ENCODE measurements at places on chromosomes 7 and 10.

DNA sequence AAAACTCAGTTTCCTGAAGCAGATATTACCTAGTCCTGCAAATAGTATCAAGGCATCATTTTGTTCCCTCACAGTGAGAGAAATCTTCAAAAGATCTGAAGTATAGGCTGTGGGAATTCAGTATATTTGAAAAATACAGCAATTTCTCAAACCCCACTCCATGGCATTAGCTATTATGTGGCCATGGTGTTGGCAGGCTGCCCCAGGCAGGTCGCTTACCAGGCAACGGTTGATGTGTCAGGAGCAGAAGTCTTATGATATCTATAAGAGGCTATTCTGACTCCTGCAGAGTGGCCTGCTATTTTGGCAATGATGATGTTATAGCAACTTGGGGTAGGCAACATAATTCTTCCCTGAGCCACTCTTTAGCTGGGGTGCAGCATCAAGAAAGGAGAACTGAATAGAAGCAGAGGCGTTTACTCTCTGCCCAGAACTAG is 187.9 kb downstream of the PLXDC2 start:
- no peak for DNase-seq

DNA sequence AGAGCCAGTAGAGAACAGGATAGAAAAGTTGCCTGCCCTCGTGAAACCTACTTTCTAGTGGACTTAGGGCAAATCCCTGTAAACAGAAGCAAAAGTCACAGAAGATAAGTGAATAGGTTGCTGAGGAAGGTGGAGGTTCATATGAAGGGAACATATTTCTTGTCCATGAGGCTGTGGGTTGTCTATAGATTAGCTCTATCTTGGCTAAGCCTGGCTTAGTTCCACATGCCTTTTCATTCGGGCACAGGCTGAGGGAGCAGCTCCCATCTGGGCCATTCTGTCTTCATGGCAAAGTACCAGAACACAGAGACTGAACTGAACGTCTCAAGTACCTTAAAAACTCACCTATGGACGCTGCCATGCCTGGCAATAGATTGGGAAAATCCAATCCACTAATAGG is 45.3 kb downstream of the BZW2 start:
- no peak for DNase-seq

- DNase-seq, result no peak
Observed at GRCh38 chr7:18347170-18347569, 148.4 kb upstream of the HDAC9 start.

GRCh38 chr10:132036887-132037675 is 28.7 kb upstream of the JAKMIP3 start:
- DNase-seq, result no peak

GRCh38 chr10:24449321-24449740 is 240.4 kb downstream of the KIAA1217 start:
- DNase-seq, result no peak

DNA sequence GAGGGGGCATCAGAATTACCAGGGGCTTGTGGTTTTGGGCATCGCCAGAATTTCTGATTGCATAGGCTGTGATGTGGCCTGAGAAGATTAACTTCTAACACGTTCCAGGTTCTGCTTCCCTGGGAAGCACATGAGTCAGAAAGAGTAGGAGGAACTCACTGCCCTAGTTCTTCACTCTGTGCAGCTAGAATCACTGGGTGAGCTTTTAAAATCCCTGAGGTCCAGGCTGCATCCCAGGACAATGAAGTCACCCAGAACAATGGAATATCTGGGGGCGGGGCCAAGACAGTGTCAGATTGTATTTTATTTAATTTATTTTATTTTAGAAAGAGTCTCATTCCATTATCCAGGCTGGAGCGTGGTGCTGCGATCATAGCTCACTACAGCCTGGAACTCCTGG is 636.5 kb downstream of the CALN1 start:
- no peak for DNase-seq

DNA sequence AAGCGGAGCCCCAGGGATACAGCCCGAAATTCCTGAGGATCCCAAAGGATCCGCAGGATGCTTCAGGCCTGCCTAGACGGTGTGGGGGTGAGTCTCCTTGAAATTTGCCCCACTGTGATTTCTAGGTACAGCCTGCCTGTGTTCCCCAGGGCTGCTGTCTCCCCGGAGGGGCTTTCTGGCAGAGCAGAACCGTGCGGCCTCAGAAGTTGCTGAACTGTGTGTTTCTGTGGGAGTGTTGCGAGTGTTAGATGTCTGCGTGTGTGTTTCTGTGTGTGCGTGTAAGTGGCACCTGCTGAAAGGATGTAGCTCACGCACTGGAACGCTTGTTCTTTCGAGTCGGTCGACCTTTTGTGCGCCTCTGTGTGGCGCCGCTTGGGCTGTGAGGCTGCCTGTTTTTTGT is 27.8 kb upstream of the ZNF273 start:
- no peak for DNase-seq

GRCh38 chr10:2094171-2094570 is 356.8 kb upstream of the ADARB2 start:
- no peak for DNase-seq

DNA sequence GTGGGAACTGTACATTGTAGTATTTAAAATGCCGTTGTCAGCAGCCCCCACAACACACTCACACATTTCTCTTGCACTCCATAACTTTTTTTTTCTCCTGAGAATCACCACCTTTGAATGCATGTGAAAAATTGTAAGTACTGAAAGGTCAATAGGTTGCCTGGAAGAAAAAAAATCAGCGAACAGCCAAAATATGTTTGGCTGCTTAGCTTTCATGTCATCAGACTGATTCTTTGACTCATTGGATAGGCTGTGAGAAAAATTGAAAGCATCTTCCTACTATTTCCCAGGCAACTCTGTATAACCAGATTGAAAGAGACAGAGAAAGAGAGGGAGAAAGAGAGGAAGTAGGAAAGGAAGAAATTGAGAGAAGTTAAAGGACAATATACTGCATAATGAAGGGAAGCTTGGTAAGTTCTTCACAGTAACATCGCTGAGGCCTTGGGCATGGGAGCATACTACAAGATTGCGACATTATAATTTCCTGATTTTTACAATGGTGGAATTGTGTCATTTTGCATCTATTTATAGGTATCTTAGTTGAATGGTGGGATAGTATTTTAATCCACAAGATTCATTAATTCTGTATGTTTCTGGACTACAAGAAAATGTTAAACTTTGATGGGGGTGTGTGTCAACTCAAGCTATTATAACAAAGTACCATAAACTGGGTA is 249.3 kb upstream of the KCND2 start:
- DNase-seq, result no peak

DNA sequence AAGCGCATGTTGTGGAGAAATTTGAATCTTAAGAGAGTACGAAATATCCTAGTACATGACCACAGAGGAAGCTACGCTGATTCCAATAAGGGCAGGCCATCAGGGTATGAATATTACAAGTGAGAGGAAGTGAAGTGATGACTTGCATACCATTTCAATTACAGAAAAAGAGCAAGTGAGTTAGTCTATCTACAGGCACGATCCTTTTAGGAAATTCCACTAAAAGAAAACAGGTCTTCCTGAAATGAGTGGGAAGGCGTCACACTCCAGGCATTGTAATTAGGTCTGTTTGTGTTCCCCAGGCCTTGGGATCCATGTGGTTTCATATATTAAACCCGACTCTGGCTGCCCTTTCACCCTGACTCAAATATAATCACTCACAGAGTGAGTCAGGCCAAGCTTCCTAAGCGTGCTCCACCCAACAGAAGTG is 152.5 kb downstream of the SEMA3A start:
- DNase-seq, result no peak

DNA sequence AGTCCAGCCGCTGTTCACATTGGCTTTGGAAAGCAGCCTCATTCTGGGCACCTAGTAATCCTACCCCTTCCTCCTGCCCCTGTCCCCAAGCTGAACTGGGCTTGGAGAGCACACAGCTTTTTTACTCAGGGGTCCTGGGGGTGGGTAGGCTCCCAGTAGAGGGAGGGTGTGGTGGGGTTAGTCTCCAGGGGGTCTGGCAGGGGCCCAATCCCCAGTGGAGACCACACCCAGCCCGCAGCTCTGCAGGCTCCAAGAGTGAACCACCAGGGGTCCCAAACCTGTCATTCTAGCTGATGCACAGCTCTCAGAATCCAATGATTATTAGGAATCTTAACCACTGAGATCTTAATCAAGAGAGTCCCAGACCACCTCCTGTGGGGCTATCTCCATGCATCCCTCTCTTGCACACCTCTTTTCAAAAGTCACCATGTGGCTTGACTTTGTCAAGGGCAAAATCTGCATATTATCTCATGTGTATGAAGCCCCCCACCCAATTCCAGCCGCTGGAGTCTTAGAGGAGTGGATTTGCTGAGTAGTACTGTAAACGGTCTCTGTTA is 2.7 kb downstream of the HOXA11 start:
- DNase-seq, result no peak

DNA sequence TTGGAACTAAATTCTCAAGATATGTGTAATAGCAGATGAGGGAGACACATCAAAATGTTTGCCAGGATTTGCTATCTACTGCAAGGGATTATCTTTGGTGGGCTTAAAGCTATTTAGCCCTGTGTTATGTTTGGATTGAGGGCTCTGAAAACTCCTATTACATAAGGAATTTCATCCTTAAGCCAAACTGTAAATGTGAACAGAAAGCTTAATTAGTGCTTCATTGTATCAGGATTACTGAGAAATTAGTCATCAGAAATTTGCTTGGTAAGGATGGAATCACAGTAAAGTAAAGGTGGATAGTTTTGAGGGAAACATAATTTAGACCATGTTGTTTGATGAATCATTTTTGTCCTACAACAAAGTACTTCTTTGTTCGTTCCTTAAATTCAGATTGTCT is 8.3 kb downstream of the ANKRD7 start:
- no peak for DNase-seq

GRCh38 chr10:131978851-131979250 is 2.9 kb downstream of the BNIP3 start:
- no peak for DNase-seq

DNA sequence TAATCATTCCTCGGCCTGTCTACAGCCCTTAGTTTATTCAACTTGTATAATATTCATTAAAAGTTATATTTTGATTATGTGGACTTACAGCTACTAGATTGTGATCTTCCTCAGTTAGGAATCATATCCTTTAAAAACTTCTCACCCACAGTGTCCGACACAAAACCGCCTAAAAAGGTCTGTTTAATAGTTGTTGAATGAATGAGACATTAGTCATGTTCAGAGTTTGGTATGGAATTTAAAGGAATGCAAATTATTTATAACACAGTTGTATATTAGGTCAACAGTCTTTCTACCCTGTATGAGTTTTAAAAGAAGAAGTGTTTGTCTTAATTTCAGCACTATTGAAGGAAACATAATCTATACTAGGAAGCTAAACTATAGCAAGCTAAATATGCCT is 390.0 kb downstream of the ARL4A start:
- DNase-seq, result no peak

GRCh38 chr10:99742254-99742653 is 10.2 kb downstream of the CUTC start:
- no peak for DNase-seq

GRCh38 chr7:151696721-151697514 is 177.2 kb upstream of the RHEB start:
- DNase-seq, result no peak

GRCh38 chr10:77431209-77431611 is 206.4 kb downstream of the KCNMA1 start:
- DNase-seq, result no peak

GRCh38 chr7:147584771-147585193 is 1005.8 kb upstream of the C7orf33 start:
- DNase-seq, result no peak

- no peak for DNase-seq
Observed at GRCh38 chr7:6387734-6388294, 59.9 kb downstream of the DAGLB start.

GRCh38 chr10:71782221-71782916 is 9.0 kb upstream of the VSIR start:
- DNase-seq, result no peak

DNA sequence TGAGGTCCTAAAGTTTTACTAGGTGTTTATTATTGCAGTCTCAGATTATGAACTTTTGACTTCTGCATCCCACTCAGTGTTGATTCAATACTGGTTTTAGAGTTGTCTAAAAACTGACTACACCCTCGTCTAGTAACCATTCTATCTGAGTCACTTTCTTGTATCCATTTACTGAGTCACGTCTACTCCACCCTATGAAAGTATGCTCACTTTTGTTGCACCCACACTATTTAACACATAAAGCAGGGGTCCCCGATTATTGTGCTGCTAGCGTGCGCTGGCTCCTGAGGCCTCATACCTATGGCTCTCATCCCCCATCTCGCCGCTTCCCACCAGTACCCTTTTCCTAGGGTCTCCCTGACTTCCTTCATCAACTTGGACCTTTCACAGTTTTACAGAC is 2.0 kb downstream of the SAMD9 start:
- no peak for DNase-seq

DNA sequence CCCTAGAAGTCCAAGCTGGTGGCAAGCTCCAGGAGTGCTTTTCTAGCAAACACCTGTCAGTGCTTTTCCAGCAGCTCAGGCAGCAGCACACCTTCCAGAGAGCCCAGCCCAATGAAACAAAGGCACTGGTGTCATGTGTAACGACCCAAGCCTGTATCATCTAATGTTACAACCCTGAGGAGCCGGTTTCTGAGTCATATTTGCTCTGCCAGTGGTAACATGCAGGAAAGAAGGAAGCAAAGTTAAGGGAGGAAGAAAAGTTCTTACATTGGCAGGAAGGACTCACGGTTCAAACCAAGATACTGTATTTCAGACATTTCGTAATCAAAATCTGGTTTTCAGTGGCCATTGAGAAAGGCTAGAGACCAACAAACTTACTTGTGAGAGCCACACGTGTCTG is at the start of gene ANKRD22:
TSS of gene ANKRD22 (minus strand) at position 139 of the 400 bp plus-strand sequence. CDS start 237 bp downstream, outside the sequence.
- DNase-seq, result no peak

GRCh38 chr10:53022611-53023088 is 250.1 kb upstream of the MBL2 start:
- no peak for DNase-seq

Measured in stimulated activated CD8-positive, alpha-beta memory T cell treated with anti-CD3 and anti-CD28 coated beads, Interleukin-4, amount 100 ng/mL, for 1 hour (primary cell).